ENCODE measurements at places on chromosomes 16 and 17.

DNA sequence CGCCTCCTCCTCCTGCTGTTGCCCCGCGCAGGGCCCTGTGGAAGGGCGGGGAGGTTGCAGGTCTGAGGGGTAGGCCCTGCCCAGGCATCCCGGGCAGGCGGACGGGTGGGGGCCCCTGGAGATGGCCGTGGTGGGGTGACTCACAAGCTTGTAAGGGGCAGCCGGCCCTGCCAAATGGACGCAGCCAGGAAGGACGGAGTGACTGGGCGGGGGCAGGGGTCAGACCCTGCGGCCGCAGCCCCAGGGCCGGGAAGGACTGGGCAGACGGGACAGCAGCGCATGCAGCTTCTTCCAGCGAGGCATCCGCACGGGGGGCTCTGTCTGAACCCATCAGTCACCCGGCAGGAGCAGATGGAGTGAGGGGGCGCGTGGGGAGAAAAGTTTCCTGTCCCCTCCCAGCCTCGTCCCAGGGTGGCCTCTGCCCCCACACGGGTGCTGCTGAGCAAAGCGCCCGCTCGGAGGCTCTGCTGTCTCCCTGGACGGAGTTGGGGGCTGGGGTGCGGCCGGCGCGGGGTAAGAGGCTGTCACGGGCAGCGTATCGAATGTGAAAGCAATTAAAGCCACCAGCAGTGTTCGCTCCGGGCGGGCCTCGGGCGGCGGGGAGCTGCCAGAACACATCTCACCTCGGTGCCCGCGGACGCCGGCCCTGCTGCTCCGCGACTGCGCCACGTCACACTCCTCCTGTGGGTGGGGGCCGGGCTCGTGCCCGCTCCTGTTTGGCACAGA is 5.4 kb upstream of the PRR35 start:
- H3K4me3 ChIP-seq, result no peak overlapping the region
- DNase-seq, result no peak
- H3K27me3 ChIP-seq, result peaks cover 12% of the 10 kb centered on the region
- H3K36me3 ChIP-seq, result peaks cover 1% of the 10 kb centered on the region

DNA sequence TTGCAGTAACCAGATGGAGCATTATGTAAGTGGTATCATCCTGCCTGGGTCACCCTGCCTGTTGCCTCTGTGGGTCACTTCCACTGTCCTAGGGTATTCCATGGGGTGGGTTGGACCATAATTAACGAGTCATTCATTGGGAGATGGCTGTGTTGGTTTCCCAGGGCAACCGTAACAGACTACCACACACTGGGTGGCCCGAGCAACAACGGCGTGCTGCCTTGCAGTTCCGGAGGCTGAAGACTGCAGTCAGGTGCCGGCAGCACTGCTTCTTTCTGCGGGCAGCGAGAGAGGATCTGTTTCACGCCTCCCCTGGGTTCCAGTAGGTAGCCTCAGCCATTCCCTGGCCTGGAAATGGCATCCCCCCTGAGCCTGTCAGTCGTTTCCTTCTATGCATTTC is 28.9 kb upstream of the CMIP start:
- no peak for DNase-seq
- H3K27me3 ChIP-seq, result peaks cover 9% of the 10 kb centered on the region
- H3K27ac ChIP-seq, result no peak overlapping the region
- no peak overlapping the region for H3K4me3 ChIP-seq
- H3K4me1 ChIP-seq, result peaks cover 6% of the 10 kb centered on the region
- H3K36me3 ChIP-seq, result no peaks in the 10 kb centered on the region

GRCh38 chr17:44310609-44311376 is 2.4 kb downstream of the RUNDC3A start:
- no peak overlapping the region for H3K27ac ChIP-seq
- H3K27me3 ChIP-seq, result peaks cover 58% of the 10 kb centered on the region
- no peak for DNase-seq
- H3K36me3 ChIP-seq, result no peaks in the 10 kb centered on the region

DNA sequence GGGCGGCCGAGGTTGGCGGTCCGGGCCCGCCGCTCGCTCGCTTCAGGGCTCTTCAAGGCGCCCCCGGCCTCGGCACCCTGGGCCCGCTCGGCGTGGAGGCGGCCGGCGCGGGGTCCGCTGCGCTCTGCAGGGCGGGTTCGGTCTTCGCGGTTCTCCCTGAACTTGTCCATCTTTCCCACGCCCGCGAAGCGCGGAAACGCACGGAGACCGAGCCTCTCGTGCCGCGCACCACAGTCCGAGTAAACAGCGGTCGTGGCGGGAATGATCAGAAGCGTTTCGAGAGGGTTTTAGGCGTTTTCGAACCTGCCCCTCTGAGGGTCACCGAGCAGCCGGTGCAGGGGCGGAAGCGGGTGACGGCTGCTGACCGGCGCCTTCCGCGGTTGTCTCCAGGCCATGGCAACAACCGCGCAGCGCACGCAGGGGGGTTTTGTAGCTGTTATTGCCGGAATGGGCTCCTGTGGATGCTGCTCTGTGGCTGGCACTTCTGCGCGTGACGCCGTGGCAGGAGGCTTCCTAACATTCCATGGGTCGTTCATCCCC is 414 bp downstream of the NARF start:
- peak overlapping the region; percentile 90 for H3K4me3 ChIP-seq
- H3K27me3 ChIP-seq, result no peaks in the 10 kb centered on the region
- peak overlapping the region; percentile 94 for H3K27ac ChIP-seq
- peaks cover 9% of the 10 kb centered on the region for H3K36me3 ChIP-seq
- DNase-seq, result no peak
- peaks cover 27% of the 10 kb centered on the region for H3K4me1 ChIP-seq

GRCh38 chr17:48593840-48594537 is 410 bp upstream of the HOXB5 start:
- H3K27me3 ChIP-seq, result peaks cover 99% of the 10 kb centered on the region
- no peak overlapping the region for H3K27ac ChIP-seq
- H3K36me3 ChIP-seq, result peaks cover 1% of the 10 kb centered on the region
- no peak overlapping the region for H3K4me3 ChIP-seq
- peak; percentile 79 for DNase-seq
- H3K4me1 ChIP-seq, result peaks cover 7% of the 10 kb centered on the region

GRCh38 chr16:64133366-64133765 is 988.5 kb downstream of the CDH11 start:
- no peak overlapping the region for H3K4me3 ChIP-seq
- H3K27ac ChIP-seq, result no peak overlapping the region
- H3K36me3 ChIP-seq, result no peaks in the 10 kb centered on the region
- H3K27me3 ChIP-seq, result no peaks in the 10 kb centered on the region
- no peak for DNase-seq

DNA sequence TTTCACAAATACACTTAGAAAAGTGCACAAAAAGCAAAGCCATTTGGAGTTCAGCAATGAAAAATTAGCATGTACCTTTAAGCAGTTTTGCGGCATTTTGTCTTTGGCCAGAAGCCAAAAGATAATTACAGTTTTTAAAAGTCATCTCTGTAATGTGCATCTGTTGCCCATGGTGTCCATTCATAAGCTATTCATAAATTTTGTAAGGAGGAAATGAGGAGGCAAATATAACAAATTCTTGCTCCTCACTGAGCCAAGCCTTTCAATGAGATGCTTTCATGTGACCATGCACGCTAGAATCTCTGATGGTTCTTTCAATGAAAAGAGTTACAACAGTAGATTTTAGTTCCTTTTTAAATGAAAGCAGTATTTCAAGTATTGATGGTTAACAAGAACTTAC is 247.1 kb upstream of the MON1B start:
- no peaks in the 10 kb centered on the region for H3K36me3 ChIP-seq
- no peak overlapping the region for H3K4me3 ChIP-seq
- no peaks in the 10 kb centered on the region for H3K27me3 ChIP-seq

DNA sequence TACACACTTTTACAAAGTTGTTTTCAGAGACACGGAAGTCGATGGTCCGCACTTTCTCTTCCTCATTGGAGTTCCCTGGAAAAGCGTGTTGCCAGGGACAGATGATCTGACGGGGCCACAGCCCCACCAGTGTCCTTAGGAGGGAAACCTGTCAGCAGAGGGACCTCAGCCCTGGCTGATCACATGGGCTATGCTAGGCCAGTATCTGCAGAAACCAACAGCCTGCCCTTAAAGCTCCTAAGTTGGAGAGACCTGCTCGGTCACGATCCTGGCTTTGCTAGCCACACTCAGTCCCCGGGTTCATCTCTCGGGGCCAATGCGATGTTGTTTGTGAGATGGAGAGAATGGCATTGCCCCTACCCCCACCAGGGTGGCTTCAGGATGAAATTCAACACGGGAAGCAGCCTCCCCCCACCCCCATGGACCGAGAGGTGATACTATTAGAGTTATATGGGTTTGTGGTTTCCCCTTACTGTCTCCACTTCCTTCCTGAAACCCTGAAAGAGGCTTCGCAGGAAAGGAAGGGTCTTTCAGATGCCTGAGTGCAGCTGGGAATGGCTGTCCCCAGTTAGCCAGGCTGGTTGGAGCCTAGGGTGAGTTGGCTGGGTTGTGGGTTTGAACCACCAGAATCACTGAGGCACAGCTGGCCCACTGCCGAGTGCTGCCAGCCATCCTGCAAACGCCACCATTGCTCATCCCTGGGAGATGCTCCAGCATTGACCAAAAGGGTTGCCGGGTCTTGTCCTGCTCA is 16.6 kb downstream of the RMI2 start:
- peaks cover 39% of the 10 kb centered on the region for H3K4me1 ChIP-seq
- no peak overlapping the region for H3K27ac ChIP-seq
- no peak for DNase-seq
- H3K36me3 ChIP-seq, result no peaks in the 10 kb centered on the region

GRCh38 chr17:73910206-73910605 is 266.0 kb upstream of the SDK2 start:
- no peak for DNase-seq
- H3K4me1 ChIP-seq, result no peaks in the 10 kb centered on the region
- H3K27ac ChIP-seq, result no peak overlapping the region
- H3K36me3 ChIP-seq, result peaks cover under 1% of the 10 kb centered on the region
- H3K4me3 ChIP-seq, result no peak overlapping the region

DNA sequence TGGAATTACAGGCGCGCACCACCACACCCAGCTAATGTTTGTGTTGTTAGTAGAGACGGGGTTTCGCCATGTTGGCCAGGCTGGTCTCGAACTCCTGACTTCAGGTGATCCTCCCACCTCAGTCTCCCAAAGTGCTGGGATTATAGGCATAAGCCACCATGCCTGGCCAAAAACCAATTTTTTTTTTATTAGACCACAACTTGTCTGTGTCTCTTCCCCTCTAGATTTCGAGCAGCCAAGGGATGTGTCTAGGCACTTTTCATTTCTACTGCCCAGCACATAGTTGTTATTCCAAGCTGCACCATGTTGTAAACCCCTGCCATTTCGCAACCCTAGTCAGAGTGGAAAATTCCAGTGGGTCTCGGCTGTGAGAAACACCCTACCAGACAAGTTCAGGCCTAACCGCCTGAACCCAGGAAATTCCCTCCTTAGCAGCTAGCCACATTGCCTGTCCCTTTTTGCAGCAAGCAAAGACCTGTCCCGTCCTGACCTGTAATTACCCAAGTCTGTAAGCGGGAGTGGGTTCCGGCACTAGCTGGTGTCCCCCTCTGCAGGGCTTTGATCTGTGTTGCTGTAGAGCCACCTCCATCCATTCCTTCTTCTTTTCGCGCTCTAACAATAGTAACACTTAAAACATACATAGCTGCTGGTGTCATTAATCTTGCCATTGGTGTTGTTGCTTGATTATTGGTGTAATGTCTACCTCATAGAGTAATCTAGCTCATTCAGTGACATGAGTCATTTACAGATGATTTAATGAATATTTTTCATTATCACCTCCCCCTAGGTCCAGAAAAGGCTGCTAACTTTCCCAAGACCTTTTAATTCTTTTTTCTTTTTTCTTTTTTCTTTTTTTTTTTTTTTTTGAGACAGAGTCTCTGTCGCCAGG is 77.3 kb upstream of the ATF7IP2 start:
- H3K4me3 ChIP-seq, result no peak overlapping the region
- DNase-seq, result no peak
- H3K27me3 ChIP-seq, result no peaks in the 10 kb centered on the region
- H3K4me1 ChIP-seq, result peaks cover 13% of the 10 kb centered on the region
- H3K27ac ChIP-seq, result no peak overlapping the region

GRCh38 chr16:72013888-72014581 is 5.5 kb downstream of the DHODH start:
- DNase-seq, result no peak
- peaks cover 12% of the 10 kb centered on the region for H3K36me3 ChIP-seq
- no peaks in the 10 kb centered on the region for H3K27me3 ChIP-seq
- peaks cover 7% of the 10 kb centered on the region for H3K4me1 ChIP-seq
- no peak overlapping the region for H3K4me3 ChIP-seq

GRCh38 chr17:73746314-73747073 is 102.2 kb upstream of the SDK2 start:
- no peaks in the 10 kb centered on the region for H3K36me3 ChIP-seq
- H3K27me3 ChIP-seq, result peaks cover 28% of the 10 kb centered on the region
- no peak overlapping the region for H3K4me3 ChIP-seq
- peaks cover 8% of the 10 kb centered on the region for H3K4me1 ChIP-seq
- no peak for DNase-seq
- no peak overlapping the region for H3K27ac ChIP-seq

DNA sequence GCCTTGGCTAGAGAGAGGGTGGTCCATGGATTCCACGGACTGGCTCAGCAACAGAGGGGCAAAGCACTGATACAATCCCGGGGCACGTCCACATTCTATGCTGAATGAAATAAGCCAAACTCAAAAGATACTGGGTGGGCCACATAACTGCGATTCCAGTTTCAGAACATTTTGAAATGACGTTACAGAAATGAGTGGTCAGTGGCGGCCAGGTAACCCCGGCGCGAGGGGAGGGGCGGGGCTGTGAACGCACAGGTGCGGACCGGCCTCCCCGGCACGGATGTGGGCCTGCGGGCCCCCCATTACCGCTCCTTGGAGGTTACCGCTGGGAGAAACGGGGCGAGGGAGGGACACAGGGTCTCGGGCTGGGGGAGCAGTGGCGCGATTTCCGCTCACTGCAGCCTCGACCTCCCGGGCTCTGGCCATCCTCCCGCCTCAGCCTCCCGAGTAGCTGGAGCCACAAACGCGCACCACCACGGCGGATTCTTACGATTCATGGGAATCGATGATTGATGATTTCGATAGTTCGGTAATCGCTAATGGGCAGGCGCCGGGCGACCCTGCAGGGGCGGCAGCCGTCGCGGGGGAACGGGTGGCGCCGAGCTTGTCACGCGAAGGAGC is 559 bp downstream of the MVD start:
- H3K36me3 ChIP-seq, result peaks cover 4% of the 10 kb centered on the region
- H3K27ac ChIP-seq, result peak overlapping the region; percentile 55
- H3K4me3 ChIP-seq, result peak overlapping the region; percentile 89
- no peaks in the 10 kb centered on the region for H3K27me3 ChIP-seq
- peak; percentile 16 for DNase-seq

GRCh38 chr16:496097-496886 is 31.2 kb upstream of the CAPN15 start:
- H3K4me1 ChIP-seq, result no peaks in the 10 kb centered on the region
- H3K27ac ChIP-seq, result no peak overlapping the region
- no peak overlapping the region for H3K4me3 ChIP-seq
- H3K27me3 ChIP-seq, result no peaks in the 10 kb centered on the region
- DNase-seq, result no peak

- no peak for DNase-seq
- no peak overlapping the region for H3K27ac ChIP-seq
- H3K4me3 ChIP-seq, result no peak overlapping the region
- H3K27me3 ChIP-seq, result no peaks in the 10 kb centered on the region
- no peaks in the 10 kb centered on the region for H3K4me1 ChIP-seq
These were observed 9.5 kb downstream of the RNF213 start for GRCh38 chr17:80270104-80270503.

GRCh38 chr16:89156740-89157645 is 14.6 kb upstream of the CDH15 start:
- peaks cover 3% of the 10 kb centered on the region for H3K27me3 ChIP-seq
- H3K27ac ChIP-seq, result no peak overlapping the region

GRCh38 chr16:1002399-1003166 is 21.0 kb downstream of the SOX8 start:
- no peaks in the 10 kb centered on the region for H3K36me3 ChIP-seq
- H3K4me3 ChIP-seq, result no peak overlapping the region
- H3K4me1 ChIP-seq, result peaks cover under 1% of the 10 kb centered on the region
- DNase-seq, result no peak
- peaks cover 15% of the 10 kb centered on the region for H3K27me3 ChIP-seq
